Airway epithelial cell (primary cell): ENCODE measurements at places on chromosomes 13 and 19. TPM values are rescaled to one million over a fixed set of nuclear protein-coding genes. Genes with fewer than 3 reads are reported as not detected.

The TJP3 gene
- 7.5 and 10.6 TPM in 2 replicates for total RNA-seq

The LGALS14 gene
- total RNA-seq: not detected in 2 replicates

The C19orf38 gene
- not detected in 2 replicates for total RNA-seq

The ZFP28 gene
- 4.5 and 5.0 TPM in 2 replicates for total RNA-seq

The ADGRE2 gene
- total RNA-seq: 3.5 and 6.3 TPM in 2 replicates
